ENCODE measurements at places on chromosomes 3 and 15. TPM values are rescaled to one million over a fixed set of nuclear protein-coding genes. Genes with fewer than 3 reads are reported as not detected.

The LDHAL6B gene
- not detected for total RNA-seq

The PDE8A gene
- 7.5 TPM for total RNA-seq

The FMN1 gene
- total RNA-seq, result 2.1 TPM

The SHISA5 gene
- 166 TPM for total RNA-seq

The PLA2G4D gene
- not detected for total RNA-seq

The ADAMTS7 gene
- 52.7 TPM for total RNA-seq

The TMEM207 gene
- not detected for total RNA-seq

The CAMK2N2 gene
- total RNA-seq, result 1.5 TPM

DNA sequence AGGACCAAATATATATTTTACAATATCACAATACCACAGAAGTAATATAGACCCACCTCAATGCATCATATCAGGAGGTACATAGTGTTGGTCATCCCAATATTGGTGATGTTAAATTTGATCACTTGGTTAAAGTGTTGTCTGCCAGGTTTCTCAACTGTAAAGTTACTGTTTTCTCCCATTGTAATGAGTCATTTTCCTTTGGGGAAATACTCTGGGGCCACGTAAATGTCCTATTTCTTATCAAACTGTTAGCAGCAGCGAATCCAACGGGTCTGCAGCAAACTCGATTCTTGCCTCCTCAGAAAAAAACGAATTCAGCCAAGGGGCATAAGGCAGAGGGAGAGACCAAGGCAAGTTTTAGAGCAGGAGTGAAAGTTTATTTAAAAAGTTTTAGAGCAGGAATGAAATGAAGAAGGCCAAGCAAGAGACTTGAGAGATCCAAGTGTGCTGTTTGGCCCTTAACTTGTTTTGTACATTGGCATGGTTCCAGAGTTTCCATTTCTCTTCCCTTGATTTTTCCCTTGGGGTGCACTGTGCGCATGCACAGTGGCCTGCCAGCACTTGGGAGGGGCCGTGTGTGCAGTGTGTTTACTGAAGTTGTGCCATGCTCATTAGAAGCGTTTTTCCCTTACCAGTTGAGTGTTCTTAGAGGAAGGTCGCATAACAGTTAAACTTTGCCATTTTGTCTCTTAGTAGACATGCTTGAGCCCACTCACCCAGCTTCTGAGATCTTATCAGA is 512.5 kb downstream of the AGBL1 start:
- H3K27ac ChIP-seq, result no peak overlapping the region
- no peak overlapping the region for H3K4me3 ChIP-seq
- DNase-seq, result no peak
- H3K4me1 ChIP-seq, result peaks cover 15% of the 10 kb centered on the region
- H3K36me3 ChIP-seq, result no peaks in the 10 kb centered on the region

GRCh38 chr3:193190146-193190786 is 50.8 kb upstream of the PLAAT1 start:
- no peak overlapping the region for H3K4me3 ChIP-seq
- DNase-seq, result peak; percentile 94
- H3K27me3 ChIP-seq, result no peaks in the 10 kb centered on the region
- H3K36me3 ChIP-seq, result no peaks in the 10 kb centered on the region

GRCh38 chr3:129605922-129606635 is 397 bp downstream of the PLXND1 start:
- no peak overlapping the region for H3K27ac ChIP-seq
- peaks cover 42% of the 10 kb centered on the region for H3K27me3 ChIP-seq
- H3K36me3 ChIP-seq, result no peaks in the 10 kb centered on the region
- no peak for DNase-seq
- peak overlapping the region; percentile 69 for H3K4me3 ChIP-seq

- H3K27ac ChIP-seq, result no peak overlapping the region
- no peaks in the 10 kb centered on the region for H3K27me3 ChIP-seq
- no peak overlapping the region for H3K4me3 ChIP-seq
- peak; percentile 39 for DNase-seq
- H3K36me3 ChIP-seq, result no peaks in the 10 kb centered on the region
These were observed 8.1 kb upstream of the CLDN11 start for GRCh38 chr3:170410428-170411029.

- H3K27ac ChIP-seq, result no peak overlapping the region
- no peak for DNase-seq
- no peaks in the 10 kb centered on the region for H3K4me1 ChIP-seq
These were observed 122.9 kb upstream of the PTPRG start for GRCh38 chr3:61438253-61439121.

- DNase-seq, result no peak
- no peak overlapping the region for H3K27ac ChIP-seq
- no peaks in the 10 kb centered on the region for H3K4me1 ChIP-seq
- no peaks in the 10 kb centered on the region for H3K36me3 ChIP-seq
- 0 out of 2 replicates have a peak, but pooled peaks cover 5% of the 10 kb centered on the region for H3K27me3 ChIP-seq
These were observed 3.6 kb upstream of the LRCH3 start for GRCh38 chr3:197787412-197787811.

GRCh38 chr3:177595530-177596188 is 398.4 kb upstream of the TBL1XR1 start:
- peaks cover 26% of the 10 kb centered on the region for H3K4me1 ChIP-seq
- H3K27me3 ChIP-seq, result no peaks in the 10 kb centered on the region
- DNase-seq, result no peak
- no peak overlapping the region for H3K27ac ChIP-seq
- H3K36me3 ChIP-seq, result no peaks in the 10 kb centered on the region

- no peaks in the 10 kb centered on the region for H3K36me3 ChIP-seq
- H3K4me3 ChIP-seq, result no peak overlapping the region
- no peak overlapping the region for H3K27ac ChIP-seq
- no peaks in the 10 kb centered on the region for H3K27me3 ChIP-seq
These were observed 41.9 kb downstream of the KY start for GRCh38 chr3:134608771-134609435.

GRCh38 chr3:153897842-153898241 is 223.3 kb upstream of the ARHGEF26 start:
- no peak overlapping the region for H3K27ac ChIP-seq
- no peak for DNase-seq
- no peaks in the 10 kb centered on the region for H3K27me3 ChIP-seq
- H3K36me3 ChIP-seq, result no peaks in the 10 kb centered on the region

GRCh38 chr3:96700322-96701315 is 113.8 kb upstream of the EPHA6 start:
- H3K4me1 ChIP-seq, result no peaks in the 10 kb centered on the region
- H3K27me3 ChIP-seq, result no peaks in the 10 kb centered on the region
- no peak overlapping the region for H3K4me3 ChIP-seq
- no peak overlapping the region for H3K27ac ChIP-seq

DNA sequence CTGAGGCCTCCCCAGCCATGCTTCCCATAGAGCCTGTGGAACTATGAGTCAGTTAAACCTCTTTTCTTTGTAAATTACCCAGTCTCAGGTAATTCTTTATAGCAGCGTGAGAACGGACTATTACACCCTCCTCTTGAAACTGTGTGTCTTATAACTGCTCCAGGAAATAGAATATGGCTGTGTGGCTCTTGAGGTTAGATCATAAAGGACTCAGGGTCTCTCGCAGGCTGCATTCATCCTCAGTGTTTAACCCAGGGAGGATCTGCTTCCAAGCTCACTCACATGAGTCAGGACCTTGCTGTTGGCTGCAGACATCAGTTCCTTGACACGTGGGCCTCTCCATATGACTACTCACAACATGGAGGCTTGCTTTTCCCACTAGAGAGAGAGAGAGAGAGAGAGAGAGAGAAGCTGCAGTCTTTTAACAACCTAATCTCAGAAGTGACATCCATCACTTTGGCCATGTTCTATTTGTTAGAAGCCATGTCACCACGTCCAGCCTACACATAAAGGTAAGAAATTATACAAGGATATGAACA is 114.3 kb upstream of the UBE2E1 start:
- H3K36me3 ChIP-seq, result no peaks in the 10 kb centered on the region
- no peak overlapping the region for H3K27ac ChIP-seq
- H3K27me3 ChIP-seq, result no peaks in the 10 kb centered on the region
- H3K4me1 ChIP-seq, result peaks cover 7% of the 10 kb centered on the region
- DNase-seq, result no peak

DNA sequence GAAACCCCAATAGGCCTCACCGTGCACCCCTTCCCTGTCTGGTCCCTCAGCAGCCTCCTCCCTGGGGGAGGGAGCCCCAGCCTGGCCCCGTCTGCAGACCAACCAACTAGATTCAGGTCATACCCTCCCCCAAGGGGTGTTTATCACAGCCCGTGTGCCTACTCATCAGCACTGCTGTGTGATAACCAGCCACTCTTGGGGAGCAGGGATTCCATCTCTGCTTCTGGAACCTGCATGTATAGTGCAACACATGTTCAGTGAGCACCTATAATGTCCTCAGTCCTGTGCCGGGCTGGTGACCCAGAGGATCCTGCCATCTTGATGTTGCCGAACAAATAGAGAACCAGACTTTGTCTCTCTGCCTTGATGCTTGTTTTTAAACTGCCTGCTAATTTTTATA is 6.6 kb upstream of the SLCO2A1 start:
- H3K36me3 ChIP-seq, result no peaks in the 10 kb centered on the region
- peaks cover 6% of the 10 kb centered on the region for H3K27me3 ChIP-seq

- DNase-seq, result no peak
- H3K27me3 ChIP-seq, result no peaks in the 10 kb centered on the region
- H3K4me3 ChIP-seq, result no peak overlapping the region
- no peak overlapping the region for H3K27ac ChIP-seq
- no peaks in the 10 kb centered on the region for H3K36me3 ChIP-seq
- H3K4me1 ChIP-seq, result no peaks in the 10 kb centered on the region
These were observed 145.2 kb downstream of the P3H2 start for GRCh38 chr3:189975391-189975990.

DNA sequence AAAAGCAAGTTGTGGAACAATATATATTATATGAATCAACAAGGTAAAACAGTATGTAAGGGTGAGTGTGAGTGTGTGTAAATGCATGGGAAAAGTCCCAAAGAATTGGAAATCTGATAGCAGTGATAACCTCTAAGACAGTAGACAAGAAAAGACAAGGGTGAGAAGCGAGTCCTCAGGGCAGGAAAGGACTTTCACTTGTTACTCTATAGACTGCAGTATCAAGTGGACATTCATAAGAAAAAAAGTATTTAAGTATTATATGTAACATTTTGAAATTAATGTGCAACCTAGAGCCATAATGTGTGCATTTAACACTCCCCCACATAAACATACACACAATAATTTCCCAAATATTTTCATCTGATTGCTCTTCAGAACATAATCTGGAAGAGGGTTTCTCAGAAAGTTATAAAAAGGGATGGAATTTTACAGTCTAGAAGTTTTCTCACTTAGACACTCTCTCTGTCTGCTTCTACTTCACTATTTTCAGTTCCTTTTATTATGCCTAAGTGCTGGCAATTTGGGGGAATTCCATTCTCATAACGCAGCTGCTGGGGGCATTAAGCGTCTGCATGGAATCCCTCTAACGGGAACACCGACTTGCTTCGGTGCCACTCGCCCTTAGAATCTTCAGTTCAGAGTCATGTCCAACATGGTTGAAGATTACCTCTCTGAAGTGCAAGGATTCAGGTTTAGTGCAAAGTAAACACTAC is 50.0 kb upstream of the CDIN1 start:
- DNase-seq, result no peak
- no peak overlapping the region for H3K27ac ChIP-seq
- H3K36me3 ChIP-seq, result no peaks in the 10 kb centered on the region
- H3K27me3 ChIP-seq, result no peaks in the 10 kb centered on the region

DNA sequence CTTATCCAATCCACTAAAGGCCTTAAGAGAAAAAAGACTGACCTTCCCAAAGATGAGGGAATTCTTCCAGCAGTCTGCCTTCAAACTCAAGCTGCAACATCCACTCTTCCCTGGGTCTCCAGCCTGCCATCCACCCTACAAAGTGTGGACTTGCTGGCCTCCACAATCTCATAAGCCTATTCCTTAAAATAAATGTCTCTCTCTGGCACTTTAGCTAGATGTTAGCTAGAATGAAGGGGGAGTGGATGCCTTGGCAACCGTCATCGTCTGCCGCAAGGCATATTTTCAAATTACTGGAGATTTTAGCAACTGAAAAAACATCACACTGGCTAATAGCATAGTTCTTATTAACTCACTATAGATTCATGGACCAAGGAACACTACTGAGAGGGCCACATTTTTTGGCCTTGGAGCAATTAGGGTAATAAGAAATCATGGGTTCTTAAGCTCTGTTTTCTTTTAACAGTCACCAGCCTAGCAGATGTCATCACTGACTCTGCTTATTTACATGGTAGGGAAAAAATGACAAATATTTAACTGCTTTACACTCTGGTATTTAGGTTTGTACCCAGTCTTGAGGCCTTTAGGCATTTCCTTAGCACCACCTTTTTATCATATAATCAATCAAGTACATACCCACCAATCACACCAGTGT is 245.3 kb downstream of the MYRIP start:
- no peaks in the 10 kb centered on the region for H3K4me1 ChIP-seq
- no peak overlapping the region for H3K4me3 ChIP-seq

- no peak for DNase-seq
- H3K4me1 ChIP-seq, result no peaks in the 10 kb centered on the region
- no peaks in the 10 kb centered on the region for H3K27me3 ChIP-seq
- H3K4me3 ChIP-seq, result no peak overlapping the region
These were observed 111.0 kb downstream of the TPRG1 start for GRCh38 chr3:189282741-189283140.

GRCh38 chr3:114451561-114452018 is 157.8 kb downstream of the TIGIT start:
- H3K27ac ChIP-seq, result no peak overlapping the region
- no peak for DNase-seq
- peaks cover 14% of the 10 kb centered on the region for H3K4me1 ChIP-seq
- H3K36me3 ChIP-seq, result no peaks in the 10 kb centered on the region

DNA sequence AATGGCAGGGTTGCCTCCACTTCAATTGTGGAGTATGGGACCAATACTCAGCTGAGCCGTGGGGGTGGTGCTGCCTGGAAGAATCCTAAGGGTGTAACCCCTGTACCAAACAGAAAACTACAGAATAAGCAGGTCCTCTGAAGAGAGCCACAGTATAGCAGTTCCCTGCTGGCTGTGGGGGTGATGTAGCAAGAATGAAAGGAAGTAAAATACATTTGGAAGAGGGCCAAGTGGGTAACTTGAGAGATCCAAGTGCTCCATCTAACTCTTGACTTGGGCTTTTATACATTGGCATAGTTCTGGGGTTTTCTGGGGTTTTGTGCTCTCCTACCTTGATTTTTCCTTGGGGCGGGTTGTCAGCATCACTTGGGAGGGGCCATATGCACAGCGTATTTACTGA is 341.4 kb downstream of the OTOL1 start:
- no peaks in the 10 kb centered on the region for H3K36me3 ChIP-seq
- H3K27me3 ChIP-seq, result no peaks in the 10 kb centered on the region

DNA sequence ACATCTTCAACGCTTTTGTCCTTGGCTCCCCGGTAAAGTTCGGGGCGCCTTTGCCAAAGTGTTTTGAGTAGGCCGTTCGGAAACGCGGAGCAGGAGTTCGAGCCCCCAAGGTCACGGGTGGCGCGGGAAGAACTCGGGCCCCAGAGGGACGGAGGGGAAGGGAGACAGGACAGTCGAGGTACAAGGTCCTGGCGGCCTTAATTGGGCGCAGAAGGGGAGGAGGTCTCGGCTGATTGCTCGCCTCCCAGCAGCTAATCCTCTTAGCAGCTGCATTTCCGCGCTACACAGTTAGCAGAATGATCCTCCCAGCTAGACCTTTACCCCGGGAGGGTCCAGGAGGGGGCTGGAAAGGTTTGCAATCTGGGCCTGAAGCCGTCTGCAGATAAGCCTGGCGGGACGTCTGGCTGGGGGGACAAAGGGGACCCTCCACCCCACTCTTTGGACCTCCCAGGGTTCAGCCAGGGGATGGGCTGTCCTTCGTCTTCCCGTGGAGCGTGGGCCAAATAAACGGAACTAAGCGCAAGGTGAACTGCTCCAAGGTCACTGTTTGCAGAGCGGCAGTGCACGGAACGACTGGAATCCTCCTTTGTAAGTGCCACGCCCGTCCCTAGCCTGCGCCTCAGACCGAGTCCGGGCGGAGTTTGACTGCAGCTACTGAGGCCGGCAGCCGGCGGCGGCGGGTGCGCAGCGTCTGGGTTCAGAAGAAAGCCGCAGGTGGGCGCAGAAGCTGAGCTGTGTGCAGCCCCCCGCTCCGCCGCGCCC is 7.2 kb downstream of the EOMES start:
- no peaks in the 10 kb centered on the region for H3K36me3 ChIP-seq
- peak overlapping the region; percentile 68 for H3K4me3 ChIP-seq
- DNase-seq, result peak; percentile 80
- no peak overlapping the region for H3K27ac ChIP-seq
- peaks cover 68% of the 10 kb centered on the region for H3K4me1 ChIP-seq

Measured in GM23338 (cell line).